HL-60 (cell line): ENCODE measurements at places on chromosomes 16 and 17.

DNA sequence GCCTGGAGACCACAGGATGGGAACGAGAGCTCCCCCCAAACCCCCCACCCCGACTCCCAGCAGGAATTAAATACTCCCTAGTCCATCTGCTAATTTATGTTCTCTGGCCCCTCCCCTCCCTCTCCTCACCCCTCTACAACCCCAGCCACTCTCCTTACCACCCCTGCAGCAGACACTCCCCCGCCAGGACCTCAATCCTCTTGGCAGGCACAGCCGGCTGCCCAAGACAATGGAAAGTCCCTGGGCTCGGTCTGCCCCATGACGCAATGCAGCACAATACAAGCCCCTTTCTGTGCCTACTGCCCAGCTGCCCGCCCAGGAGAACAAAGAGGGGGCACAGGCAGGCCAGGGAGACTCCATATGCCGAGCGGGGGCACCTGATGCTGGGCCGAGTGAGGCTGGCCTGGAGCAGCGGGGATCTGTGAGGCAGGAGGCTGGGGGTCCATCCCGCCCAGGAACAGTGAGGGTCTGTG is 30.3 kb upstream of the CDC42EP4 start:
- DNase-seq = no peak

GRCh38 chr17:611202-611601 is 103.4 kb downstream of the VPS53 start:
- DNase-seq = peak; percentile 83

DNA sequence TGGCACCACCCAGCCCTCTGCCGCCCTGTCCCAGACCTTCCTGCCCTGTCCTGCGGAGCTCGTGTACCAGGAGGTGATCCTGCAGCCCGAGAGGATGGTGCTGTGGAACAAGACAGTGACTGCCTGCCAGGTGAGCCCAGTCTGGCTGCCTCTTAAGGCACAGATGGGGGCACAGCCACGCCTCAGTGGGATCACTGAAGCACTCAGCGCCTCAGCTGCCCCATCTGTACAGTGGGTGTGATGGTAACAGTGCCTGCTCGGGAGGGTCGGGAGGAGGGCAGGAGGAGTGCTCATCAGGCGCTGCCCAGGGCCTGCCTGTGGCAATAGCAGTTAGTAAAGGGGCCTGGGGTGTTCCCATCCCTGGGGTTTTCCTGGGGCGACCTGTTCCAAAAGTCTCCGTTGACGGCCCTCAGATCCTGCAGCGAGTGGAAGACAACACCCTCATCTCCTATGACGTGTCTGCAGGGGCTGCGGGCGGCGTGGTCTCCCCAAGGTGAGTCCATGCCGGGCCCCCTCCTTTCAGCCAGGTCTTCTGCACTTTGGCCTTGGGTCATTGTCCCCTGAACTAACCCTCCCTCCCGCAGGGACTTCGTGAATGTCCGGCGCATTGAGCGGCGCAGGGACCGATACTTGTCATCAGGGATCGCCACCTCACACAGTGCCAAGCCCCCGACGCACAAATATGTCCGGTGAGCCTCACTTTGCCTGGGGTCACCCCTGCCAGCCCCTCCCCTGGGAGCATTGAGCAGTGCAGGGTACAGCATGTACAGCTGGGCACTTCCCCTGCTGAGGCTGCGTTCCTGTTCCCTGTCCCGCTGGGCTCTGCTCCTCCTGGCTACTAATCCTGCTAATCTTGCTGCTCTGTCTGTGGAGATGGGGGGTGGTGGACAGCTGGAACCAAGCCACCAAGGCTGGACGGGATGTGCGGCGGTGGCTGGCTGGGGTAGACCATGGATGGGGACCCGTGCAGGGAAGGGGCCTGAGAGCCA is 4.5 kb upstream of the TCAP start:
- DNase-seq = no peak

- DNase-seq = no peak
Observed at GRCh38 chr17:55269894-55270293, 5.1 kb downstream of the HLF start.

DNA sequence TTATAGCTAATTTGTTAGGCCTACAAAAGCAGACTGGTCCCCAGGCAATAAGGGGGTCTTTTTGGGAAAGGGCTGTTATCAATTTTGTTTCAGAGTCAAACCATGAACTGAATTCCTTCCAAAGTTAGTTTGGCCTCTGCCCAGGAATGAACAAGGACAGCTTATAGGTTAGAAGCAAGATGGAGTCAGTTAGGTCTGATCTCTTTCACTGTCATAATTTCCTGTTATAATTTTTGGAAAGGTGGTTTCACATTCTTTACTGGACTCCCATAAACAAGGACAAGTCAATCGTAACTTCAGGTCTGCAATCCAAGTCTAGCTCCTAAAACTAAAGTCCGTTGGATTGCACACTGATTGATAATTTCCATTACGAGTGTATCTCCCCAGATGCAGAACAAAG is 30.1 kb upstream of the SHCBP1 start:
- no peak for DNase-seq

DNA sequence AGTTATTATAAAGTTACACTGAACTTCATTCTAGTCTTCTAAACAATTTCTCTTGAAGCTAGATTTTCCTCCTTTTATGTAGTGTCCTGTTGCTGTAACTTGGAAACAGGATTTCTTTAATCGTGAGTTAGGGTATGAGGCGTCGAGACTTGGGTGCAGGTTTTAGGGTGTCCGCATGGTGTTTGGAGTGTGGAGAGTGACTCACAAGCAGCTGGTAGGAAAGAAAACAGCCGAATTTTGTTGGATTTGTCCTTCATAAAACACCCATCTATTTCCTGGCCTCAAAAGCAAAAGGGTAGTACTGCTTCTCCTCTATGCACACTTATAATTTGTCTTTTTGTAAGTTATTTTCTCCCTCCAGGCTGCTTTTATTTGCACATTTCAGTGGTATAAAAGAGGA is 1.6 kb downstream of the RPTOR start:
- peak; percentile 23 for DNase-seq

DNA sequence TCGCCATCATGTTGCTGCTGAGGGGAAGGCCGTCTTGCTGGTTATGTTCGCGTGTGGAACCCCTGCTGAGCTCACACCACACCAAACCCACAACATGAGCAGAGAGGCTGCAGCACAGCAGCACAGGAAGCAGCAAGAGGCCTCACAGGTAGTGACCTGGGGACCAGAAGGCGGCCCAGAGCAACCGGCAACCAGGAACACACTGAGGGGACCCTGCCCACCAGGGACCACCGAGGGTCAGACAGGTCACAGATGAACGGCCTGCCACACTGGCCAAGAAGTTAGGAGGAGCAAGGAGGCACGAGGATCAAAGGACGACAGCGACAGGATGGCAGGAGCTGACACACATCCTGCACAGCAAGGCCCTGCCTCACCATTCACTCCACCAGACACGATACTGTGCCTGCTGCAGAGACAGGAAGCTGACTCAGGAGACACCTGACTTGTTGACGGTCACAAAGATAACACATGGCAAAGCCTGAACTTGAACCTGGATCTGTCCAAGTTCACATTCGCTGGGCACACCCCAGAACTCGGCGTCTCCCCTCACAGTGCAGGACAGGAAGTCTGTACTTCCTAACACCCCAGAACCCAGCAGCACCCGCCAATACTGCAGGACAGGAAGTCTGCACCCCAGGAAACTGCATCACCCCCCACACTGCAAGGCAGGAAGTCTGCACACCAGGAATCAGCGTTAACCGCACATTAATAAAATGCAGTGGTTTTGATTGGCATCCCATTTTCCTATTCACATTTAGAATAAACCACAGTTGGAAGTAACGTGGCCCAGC is 98.5 kb downstream of the ZNF778 start:
- DNase-seq = peak; percentile 35

GRCh38 chr17:45852535-45853297 is 8.0 kb downstream of the SPPL2C start:
- DNase-seq = no peak

DNA sequence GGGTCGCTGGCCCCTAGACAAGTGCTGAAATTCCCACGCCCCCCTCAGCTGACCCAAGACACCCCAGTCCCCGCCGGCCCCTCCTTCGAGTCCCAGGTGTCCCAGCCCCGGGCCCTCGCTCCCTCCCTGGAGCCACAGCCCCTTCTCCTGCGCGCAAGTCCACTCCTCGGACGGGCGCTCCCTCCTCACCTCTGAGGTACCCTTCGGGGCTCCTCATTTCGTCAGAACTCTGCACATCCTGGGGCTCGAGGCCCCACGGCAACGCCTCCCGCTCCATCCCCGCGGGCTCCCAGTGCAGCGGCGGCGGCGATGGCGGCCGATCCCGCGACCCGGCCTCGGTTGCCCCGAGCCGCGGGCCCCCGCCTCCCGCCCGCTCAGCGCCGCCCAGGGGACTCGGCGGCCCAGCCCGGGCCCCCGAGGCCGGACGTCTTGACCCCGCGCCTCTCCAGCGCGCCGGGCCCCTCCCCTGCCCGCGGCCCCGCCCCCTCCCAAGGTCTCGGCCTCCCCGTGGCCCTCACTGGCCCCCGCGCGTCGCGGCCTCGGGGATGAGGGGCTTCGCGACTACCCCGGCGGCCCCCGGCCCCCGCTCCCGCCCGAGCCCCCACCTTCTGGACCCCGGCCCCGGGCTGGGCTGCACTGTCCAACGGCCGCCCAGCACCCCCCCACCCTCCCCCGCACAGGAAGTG is at the start of gene ZNF768:
TSS of gene ZNF768 (minus strand) at position 430 of the 686 bp plus-strand sequence. CDS start at position 277, 153 bp downstream.
- no peak for DNase-seq

- DNase-seq = no peak
Observed at GRCh38 chr16:50305441-50306061, 39.2 kb downstream of the ADCY7 start.

DNA sequence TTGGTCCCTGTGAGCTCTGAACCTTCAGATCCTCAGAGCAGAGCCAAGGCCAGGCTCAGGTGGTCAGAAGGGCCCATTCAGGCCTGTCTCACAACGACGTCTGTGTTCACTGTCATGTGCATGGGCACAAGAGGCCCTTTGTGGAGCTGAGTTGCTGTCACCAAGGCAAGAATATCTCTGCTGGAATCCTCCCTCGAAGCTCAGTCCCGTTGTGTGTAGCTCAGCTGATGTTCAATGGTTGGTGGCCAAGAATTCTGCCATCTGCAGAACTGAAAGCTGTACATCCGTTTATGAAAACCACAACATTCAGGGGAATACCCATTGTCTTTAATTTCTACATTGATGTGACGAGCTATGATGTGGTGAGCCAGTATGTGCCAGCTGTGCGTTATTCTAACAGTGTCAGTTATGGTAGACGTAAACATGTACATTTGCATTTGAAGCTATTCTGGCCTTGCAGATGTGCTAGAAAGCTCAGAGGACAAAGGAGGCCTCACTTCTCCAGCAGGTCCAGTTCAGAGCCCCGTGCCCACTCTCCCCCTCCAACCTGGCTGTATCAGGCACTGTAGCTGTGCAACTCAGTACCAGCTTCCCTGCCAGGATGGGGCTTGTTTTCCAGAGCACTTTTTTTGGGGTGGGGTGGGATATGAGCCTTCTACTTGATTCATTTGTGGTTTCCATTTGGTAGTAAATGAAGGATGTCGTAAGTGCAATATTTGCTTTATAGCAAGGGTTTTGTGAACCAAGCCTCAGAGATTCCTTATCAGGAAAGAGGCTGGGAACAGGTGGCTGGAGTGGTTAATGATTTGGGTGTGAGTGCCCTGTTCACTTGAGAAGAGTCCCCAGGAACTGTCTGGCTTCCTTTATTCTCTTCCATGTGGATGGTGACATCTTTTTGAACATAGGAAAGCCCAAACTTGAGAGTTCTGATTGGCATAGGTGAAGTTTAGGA is 56.1 kb downstream of the B9D1 start:
- DNase-seq = peak; percentile 18

DNA sequence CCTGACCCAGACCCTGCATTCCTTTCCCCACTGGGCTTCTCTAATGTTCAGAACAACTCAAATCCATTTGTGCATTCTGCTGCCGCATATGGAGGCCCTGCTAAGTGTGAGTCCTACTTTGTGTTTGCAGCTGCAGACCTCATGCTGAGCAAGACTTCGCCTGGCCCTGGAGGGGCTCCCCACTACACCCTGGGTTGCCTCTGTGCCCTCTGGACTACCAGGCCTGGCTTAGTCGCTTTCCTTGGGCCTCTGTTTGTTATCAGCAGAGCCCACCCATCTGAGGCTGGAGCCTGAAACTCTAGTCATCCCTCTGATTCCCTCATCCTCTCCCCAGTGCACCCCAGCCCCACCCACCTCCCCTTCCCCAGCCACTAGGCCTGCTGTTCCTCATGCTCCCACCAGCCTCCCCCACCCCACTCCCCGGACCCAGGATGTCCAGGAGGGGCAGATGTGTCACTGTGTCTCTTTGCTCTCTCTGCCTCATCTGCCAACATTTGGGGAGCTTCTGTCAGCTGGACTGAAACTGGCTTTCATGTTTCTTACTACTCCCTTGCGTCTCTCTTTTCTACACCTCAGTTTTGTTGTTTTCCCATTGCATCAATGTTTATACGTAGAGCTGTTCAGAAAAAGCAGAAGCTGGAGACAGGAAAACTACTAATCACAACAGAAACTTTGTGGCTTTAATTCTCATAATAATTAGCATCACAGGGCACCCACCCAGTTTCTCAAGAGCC is 17.9 kb upstream of the CD300E start:
- DNase-seq = no peak

DNA sequence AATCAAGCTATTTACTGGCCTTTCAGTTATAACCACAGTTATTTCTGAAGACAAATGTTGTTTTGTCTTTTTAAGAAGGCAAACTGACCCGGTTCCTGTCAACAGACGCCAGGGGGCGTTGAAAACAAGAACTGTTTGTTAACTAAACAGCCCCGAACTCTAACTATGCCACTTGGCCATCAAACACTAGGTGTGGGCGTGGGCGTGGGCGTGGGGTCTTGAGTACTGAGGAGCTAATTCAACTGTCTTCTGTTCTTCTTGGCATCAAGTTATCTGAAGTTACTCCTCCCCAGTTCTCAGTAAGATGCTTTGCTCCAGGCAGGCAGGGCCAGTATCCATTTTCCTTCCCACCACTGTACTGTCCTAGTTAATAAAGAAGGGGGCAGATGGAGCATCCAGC is 63.3 kb upstream of the MTMR4 start:
- DNase-seq = peak; percentile 53

- no peak for DNase-seq
Observed at GRCh38 chr16:75621170-75621477, 2.0 kb downstream of the ADAT1 start.

- DNase-seq = no peak
Observed at GRCh38 chr17:18323007-18323406, 7.9 kb downstream of the SMCR8 start.

DNA sequence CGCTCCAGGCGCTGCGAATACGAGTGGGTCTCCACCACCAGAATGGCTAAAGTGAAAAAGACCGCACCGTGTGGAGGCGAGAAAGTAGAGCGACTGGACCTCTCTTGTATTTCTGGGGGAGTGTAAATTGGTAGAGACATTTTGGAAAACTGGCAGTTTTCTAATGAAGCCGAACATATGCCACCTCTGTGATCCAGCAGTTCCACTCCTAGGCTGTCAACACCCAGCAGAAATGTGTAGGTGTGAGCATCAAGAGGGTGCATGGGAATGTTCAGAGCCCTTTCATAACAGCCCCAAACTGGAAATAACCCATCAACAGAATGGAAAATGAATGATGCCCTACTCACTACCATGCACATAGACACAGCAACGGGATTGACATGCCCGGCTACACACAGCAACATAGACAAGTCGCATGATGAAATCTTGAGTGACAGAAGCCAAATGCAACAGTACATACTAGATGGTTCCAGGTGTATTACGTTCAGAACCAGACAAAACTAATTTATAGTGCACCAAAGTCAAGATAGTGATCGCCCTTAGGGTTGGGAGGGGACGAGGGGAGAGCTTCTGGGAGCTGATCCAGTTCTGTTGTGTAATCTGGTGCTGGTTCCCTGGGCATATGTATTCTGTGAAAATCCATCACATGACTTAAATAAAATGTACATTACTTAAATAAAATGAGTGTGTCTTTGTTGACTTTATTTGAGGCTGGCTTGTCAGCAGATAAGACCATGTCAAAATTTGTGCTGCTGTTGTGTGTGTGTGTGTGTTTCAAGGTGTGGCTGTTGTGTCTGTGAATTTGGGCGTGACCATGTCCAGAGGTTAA is 877 bp upstream of the BCL7C start:
- DNase-seq = no peak
